ENCODE measurements at places on chromosomes 1 and 21.

DNA sequence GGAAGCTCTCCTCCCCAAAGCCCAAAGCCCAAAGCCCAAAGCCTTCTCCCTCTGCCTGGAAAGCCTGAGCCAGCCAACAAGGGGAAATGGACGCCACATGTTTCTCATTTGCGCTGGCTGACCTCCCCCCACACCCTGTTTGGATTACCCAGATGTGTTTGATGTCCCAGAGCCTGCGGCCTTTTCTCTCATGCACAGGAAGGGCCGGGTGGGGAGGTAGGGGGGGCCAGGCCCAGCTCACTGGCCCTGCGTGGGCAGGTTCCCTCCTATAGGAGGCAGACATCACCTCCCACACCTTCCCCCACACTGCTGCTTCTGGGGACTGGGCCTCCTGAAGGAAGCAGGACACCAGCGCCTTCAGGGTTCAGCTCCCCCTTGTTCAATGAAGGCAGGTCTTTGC, 116.3 kb downstream of the NAV1 start:
- DNase-seq, result no peak

- DNase-seq, result no peak
These were observed 9.8 kb downstream of the TEX38 start for GRCh38 chr1:46681333-46682034.

- DNase-seq, result no peak
These were observed 240.7 kb upstream of the C1orf174 start for GRCh38 chr1:4140821-4141220.

DNA sequence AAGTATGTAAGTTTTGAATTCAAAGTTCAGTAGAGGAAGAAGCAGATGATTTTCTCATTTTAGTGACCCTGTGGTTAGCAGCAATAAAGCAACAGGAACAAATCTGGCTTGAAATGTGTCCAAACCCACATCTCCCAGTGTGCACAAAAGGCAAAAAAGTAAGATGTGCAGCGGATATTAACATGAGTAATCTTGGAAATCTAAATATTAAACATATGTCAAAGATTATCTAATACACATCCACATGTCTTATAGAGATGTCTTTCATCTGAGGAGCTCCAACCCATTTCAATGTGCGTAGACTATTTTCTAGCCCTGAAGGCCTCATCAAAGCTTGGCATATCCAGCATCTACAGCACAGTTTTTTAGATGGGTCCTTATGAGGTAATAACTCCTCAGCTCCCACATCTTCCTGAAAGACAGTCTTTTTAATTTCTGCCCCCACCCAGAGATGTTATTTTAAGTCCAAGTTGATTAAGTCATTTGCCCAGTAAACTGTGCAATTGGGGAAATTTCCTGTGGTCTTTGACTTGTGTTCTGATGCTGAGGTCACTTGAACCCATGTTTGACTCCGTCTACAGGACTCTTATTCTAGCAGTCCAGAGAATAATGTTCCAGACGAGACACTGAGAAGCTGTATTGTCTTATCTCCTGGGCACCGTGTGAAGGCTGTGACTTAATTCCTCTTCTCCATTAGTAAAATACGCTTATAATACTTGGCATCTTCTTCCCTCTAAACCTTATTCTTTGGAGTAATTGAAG, 73.7 kb downstream of the LMO4 start:
- DNase-seq, result no peak

- DNase-seq, result no peak
These were observed at the start of gene CSMD2 for GRCh38 chr1:34164771-34165391. Gene CSMD2 (minus strand): TSS chr1:34165230. CDS start chr1:34165097, 133 bp downstream.

DNA sequence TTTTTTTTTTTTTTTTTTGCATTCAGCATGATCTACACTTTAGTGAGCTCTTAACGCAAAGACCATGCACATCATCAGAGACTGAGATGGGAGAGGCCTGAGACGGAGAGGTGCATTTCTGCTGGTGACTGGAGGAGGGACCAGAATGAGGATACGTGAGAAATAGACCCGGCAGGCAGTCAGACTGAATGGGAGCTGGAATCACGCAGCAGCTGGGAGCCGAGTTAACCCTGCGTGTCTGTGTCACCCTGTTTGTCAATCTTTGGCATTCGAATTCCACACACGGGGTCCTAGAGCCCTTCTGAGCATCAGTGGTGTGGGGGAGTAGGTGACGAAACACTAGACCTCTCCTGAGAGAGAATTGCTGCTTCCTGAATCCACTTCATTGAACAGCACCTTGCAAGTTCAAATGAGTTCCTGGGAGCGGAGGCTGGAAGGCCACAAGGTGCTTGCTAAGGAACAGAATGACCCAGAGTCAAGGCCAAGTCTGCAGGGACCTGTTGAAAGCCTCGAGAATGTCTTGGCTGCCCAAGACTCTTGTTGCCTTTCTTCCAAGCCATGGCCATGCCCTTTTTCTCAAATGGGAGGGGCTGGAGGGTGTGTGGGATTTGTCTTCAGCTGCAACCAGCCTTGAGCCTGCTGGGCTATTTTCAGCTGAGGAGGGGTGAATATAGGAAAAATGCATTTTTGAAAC, 123.3 kb downstream of the CNIH3 start:
- DNase-seq, result no peak

DNA sequence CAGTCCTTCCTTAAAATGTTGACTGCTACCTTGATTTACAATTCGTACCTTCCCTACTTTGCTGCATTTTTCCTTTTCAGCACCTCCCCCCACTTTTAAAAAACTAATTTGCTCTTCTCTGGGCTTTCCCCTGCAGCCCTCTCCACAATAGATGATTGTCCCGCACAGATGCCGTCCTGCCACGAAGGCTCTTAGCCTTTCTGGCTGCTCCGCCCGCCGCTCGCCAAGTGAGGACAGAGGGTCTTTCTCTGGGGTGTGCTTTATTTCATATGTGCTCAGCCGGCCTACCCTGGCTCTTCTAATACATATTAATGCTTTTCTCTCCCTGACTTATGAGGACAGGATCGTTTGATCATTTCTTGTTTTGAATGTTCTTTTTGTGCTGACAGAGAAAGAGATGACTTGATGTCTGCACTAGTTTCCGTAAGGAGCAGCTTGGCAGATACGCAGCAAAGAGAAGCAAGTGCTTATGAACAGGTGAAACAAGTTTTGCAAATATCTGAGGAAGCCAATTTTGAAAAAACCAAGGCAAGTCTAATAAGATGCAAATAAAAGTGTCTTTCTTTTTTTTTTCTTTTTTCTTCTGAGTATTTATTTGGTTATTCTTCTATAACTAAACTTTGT, 60.6 kb downstream of the SDCCAG8 start:
- no peak for DNase-seq
